T47D (cell line): ENCODE measurements at places on chromosomes 4 and X.

DNA sequence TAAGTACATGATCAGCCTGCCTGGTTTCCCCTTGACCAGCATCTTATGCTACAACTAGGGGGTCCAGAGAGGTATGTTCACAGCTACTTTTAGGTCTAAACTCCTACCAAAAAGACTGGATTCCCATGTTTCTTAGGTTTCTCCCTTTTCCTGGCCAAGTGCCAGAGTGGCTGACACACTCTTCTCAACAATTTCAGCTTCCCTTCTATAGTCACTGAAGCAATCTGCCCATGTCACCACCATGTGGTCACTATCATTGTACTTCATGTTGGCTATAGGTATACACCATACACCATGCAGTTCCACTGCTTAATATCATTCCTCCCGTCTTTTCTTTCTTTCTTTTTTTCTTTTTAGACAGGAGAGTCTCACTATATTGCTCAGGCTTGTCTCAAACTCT is 66.9 kb downstream of the KLHL13 start:
- no peak for DNase-seq

- no peak for DNase-seq
Measured at GRCh38 chrX:130981836-130982235, 76.3 kb upstream of the ARHGAP36 start.

DNA sequence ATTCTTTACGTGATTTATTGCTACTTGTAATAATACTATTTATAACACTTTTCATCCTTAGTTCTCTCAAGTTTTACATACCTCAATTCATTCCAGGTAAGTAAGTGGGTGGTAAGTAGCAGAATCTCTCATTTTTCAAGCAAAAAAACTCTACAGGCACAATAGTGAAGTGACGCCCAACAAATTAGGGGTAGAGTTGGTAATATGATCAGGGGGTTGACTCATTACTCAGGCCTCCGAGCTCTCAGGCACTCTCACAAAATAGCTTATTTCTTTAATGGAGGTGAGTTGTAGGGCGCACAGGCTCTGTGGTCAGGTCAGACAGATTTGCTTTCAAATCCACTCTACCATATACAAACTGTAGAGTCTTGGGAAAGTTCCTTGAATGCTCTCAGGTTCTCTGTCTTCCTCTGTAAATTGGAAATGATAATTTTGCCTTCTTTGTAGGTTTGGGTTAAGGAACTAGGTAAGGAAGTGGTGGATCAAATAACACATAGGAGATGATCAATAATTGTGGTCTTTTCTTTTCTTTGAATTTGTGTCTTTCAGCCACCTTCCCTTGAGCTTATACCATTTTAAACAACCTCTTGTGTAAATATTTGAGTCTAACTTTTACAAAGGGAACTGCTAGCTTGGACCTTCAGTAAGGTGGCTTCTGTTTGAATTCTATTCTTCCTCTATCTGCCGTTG is 134.9 kb upstream of the LEF1 start:
- DNase-seq: no peak

DNA sequence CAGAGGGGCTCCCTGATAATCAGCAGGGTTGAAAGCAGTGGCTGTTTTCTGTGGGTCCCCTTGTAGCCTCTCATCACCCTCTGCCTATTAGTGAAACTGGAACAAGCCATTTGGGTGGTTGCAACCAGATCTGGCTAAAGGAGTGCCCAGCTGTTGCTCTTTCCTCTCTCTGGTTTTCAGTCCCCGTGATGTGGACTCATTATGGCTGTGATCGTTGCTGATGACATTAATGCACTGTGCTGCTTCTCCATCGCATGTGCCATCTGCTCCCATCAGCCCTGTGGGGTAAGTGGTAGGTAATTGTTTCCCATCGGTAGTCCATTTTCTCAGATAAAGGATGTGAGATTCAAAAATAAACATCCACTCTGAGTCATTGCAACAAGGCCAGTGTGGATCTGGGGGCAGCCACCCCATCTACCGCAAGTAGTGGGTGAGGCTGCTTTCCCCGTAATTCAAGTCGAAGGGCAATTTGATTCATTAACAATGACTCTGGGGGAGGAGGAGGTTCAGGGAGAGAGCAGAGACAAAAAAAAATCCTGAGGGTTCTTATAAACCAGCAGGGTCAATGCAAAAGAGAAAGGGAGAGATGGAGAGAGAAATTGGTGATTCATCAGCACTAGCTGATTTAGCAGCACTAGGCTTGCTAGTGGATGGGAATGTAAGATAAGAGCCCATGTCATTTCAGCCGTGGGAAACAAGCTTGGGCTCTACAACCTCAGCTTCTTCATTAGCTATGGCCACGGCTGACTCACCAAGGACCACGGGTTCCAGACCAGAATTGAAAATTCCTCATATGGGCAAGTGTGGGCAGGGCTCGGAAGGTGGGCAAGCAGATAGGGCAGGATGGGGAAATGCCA is 357.8 kb downstream of the MID1IP1 start:
- DNase-seq: no peak

- DNase-seq: no peak
Measured at GRCh38 chr4:38396845-38397547, 267.0 kb upstream of the KLF3 start.

- no peak for DNase-seq
Measured at GRCh38 chr4:156228676-156229075, 275.0 kb upstream of the CTSO start.

- DNase-seq: no peak
Measured at GRCh38 chr4:80295826-80296225, 29.4 kb downstream of the FGF5 start.
